NCI-H1105 (cell line): ENCODE measurements at places on chromosomes 6 and 20.

GRCh38 chr20:3420211-3420707 is 12.8 kb upstream of the DNAAF9 start:
- peak; percentile 55 for DNase-seq

- DNase-seq, result no peak
These were observed 229.8 kb downstream of the FRK start for GRCh38 chr6:115830895-115831294.

DNA sequence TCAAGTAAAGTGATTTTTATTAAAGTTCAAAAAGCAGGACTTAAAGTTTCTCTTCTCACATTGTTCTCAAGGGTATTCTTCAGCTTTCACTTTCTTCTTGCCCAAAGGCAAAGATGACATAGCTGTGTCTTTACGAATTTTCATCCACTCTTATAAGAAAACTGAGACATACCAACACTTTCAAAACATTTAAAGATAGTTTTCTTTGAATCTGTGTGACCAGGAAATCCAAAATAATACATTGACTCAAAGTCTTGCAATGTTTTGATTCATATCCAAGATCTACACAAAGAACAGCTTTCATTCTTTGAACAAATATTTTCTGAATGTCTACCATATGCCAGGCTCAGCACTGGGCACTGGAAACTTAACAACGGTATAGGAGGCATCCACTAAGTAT is 117.9 kb downstream of the SIM1 start:
- DNase-seq, result no peak

GRCh38 chr20:37886851-37887297 is 16.1 kb upstream of the VSTM2L start:
- no peak for DNase-seq

GRCh38 chr6:45488889-45489288 is 111.2 kb upstream of the SUPT3H start:
- DNase-seq, result no peak
